ENCODE measurements at places on chromosomes 1 and 21.

GRCh38 chr1:110714374-110714995, 39.7 kb upstream of the KCNA3 start:
- DNase-seq, result no peak

DNA sequence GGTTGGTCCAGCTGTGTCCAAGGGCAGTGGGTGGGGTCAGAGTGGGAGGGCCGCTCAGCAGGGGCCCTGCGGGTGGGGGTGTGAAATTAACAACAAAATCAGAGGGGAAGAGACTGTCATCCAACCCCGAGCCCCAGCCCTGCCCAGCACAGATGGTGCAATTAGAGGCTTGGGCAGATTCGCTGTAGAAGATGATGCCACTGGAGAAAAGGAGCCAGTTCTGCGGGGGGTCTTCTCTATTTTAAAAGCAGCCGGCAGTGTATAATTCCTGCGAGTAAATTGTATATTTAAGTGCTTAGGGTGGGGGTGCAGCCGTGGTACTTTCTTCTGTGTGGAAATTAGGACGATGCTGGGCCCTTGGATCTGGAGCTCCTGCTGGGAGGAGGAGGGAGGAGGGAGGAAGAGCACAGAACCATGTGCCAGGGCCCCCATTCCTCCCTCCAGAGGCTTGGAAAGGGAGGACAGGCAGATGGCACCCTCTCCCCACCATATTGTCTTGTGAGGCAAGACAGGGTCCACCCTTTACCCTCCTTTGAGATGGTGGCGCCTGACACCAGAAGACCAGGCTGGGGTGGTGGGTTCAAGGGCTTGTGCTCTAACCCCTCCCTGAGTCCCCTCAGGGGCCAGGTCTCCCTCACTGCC, 89.2 kb downstream of the ACTL8 start:
- DNase-seq, result no peak

- DNase-seq, result no peak
These were observed 192.3 kb downstream of the SLC45A1 start for GRCh38 chr1:8510041-8510823.

- no peak for DNase-seq
These were observed 44.1 kb downstream of the COL18A1 start for GRCh38 chr21:45448810-45449657.

GRCh38 chr1:175317309-175317708, 124.7 kb upstream of the KIAA0040 start:
- DNase-seq, result no peak

DNA sequence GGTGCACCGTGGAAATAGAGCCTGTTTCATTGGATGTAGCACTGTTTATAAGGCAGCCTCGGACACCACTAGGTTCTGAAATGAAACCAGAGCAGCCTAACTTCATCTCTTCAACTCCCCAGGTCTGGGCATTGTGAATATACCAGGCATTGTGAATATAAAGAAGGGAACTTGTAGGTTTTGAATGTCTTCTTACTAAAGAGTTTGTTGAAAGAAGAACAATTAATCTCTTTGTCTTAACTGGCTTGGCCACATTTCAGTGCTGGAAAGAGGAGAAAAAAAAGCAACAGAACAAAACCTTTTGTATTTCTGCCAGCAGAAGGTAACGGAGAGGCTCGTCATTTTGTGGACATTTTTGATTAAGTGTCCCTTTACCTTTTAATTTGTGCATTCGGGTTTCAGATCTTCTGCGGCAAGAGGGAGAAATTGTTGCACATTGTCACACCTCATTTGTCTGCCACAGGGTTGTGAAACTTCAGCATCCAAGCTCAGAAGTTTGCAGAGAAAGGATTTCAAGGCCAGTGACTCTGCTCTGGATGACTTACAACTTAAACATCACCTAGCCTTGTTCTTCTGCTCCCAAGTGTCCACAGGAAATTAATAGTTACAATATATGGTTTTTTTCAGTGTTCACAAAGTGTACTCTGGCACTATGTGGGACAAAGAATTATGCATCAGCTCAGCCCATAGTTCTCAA, 158.3 kb downstream of the KAZN start:
- DNase-seq, result no peak

- no peak for DNase-seq
These were observed 4.7 kb upstream of the TINAGL1 start for GRCh38 chr1:31571340-31572295.

- DNase-seq, result no peak
These were observed 7.1 kb downstream of the KIF17 start for GRCh38 chr1:20710469-20711284.

Data from kidney capillary endothelial cell (primary cell).